ENCODE measurements at places on chromosomes 11 and 22.

- no peak for DNase-seq
These were observed 2.9 kb upstream of the APOA1 start for GRCh38 chr11:116840224-116840745.

- DNase-seq, result no peak
These were observed at the start of gene TMEM132A for GRCh38 chr11:60924110-60924905. Gene TMEM132A, plus strand, starts transcription at chr11:60924460. Its CDS starts 174 bp downstream, at chr11:60924634.

GRCh38 chr11:86040919-86041850, 27.7 kb downstream of the PICALM start:
- no peak for DNase-seq

DNA sequence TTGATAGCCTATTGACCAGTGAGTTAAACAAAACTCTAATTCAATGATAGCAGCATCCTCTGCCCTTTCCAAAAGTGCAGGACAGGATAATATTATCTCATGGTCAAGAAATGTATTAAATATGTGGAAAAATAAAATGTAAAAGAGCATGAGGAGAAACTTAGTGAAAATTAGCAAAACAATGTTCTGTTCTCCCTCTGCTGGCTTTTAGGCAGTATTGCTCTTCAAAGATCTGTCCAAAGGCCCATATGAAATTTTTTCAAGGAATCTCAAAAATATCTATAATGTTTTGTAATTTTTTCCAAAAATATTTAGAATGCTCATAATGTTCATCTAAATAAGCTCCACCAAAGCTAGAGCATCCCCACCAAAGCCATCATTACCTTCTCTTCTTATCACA, 8.3 kb upstream of the ARL14EP start:
- no peak for DNase-seq

DNA sequence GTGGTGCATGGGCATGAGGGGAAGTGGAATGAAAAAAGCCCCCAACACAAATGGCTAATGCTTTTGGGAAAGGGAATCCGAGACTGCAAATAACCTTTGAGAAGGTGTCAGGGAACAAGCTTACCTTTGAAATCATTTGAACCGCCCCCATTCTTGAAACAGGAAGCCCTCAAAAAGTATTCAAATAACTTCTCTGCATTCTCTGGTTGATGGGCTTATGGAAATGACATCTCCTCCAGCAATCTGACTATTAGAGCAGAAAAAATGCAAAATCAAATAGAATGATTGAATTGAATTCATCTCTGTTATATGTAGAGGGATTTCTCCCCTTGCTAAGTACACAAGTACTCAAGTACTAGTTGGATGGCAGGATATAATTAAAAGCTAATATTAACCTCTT, 409.9 kb downstream of the TMEM135 start:
- no peak for DNase-seq

GRCh38 chr11:124041254-124041653, at the start of gene OR10G7:
Gene OR10G7, minus strand, starts transcription at chr11:124041325. Its CDS starts 2,324 bp downstream, at chr11:124039001.
- DNase-seq, result no peak

GRCh38 chr11:123051634-123052033, 10.3 kb downstream of the HSPA8 start:
- no peak for DNase-seq

DNA sequence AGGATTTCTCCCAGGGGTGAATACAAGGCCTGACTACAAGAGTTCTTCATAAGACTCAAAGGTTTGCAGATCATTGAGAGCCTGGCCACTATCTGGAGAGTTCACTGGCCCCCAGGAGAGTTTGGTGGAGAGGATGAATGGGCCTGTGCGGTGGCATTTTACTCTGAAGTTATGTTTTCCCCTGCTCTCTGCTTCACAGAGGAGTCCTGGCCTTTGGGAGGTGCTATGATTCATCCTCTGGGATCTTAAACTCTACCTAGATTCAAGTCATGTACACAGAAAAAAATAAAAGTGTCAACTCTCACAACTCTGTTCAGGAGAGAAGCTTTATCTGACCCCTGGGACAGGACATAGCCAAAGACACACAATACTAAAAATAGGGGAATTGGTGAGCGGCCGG, 159.1 kb upstream of the CARD18 start:
- no peak for DNase-seq

- no peak for DNase-seq
These were observed 420.6 kb upstream of the ISX start for GRCh38 chr22:34645375-34645774.

GRCh38 chr11:12187399-12187798, 77.0 kb downstream of the MICAL2 start:
- no peak for DNase-seq

GRCh38 chr11:128361451-128362020, 225.8 kb downstream of the ETS1 start:
- peak; percentile 52 for DNase-seq

- no peak for DNase-seq
These were observed 497.2 kb downstream of the BUD13 start for GRCh38 chr11:116275635-116276034.

GRCh38 chr11:133661846-133662245, 129.5 kb upstream of the OPCML start:
- DNase-seq, result no peak
